ENCODE measurements at places on chromosomes 5 and 9.

DNA sequence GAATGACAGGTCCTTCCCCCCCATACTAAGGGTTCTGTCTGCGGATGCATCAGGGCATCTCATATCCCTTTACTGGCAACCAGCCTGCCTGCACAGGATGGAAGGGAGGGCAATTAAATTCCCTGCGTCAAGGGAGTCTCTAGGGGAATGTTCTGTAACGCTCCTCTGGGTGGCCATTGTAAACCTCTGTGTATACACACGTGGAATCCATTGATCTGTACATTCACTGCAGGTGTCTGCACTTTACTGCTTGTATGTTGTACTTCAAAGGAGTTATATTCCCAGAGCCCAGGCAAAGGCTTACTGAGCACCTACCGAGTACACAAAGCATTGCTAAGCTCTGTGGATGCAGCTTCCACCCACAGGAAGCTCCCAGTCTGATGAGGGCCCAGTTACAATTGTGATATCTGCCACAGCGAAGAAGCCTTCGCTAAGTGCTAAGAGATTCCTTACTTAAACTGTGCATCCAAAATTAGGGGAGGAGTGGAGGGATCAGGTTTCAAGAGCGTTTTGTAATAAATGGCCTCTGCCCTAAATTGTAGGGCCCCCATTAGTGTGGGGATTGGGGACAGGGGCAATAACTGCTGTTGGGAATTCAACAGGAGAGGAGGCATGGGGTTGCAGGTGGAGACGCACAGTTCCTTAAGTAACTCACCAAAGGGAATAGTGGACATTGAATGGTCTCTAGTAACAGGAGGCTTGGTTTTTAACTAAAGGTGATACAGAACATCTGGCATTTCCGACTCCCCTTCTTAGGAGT is 1.5 kb upstream of the RETREG1 start:
- no peak for DNase-seq

DNA sequence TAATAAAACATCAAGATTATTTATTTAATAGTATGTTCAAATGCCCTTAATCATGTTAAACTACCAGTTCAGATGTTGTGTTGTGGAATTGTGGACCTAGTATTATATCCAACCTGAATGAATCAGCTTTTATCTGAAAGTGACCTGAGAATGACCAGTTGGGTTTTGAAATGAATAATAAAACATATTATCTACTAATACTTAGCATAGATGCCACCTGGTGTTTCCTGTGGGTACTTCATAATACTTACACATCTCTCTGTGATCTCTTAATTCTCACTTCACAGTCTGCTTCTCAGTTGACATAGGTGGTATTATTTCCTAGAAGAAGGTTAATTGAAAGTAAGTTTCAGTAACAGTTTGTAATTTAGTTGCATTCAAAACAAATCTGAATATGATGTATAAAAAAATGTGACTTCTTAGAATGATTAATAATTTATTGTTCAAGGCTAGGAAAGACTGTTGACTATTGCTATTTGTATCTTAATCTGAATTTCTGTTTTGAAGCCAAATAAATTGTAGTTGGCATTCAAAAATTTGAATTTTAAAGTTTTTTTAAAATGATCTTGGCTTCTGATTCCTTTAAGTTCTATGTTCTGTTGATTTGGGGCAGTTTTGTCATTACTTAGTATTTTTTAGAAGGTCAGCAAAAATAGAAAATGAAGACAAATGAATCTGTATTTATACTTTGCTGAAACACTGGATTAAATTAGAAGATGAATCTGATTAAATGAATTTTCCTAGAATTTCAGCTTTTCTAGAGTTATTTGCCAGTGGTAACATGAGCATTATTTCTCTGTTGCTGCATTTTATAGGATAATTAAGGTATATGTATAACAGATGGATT is 48.2 kb downstream of the KIF2A start:
- no peak for DNase-seq

DNA sequence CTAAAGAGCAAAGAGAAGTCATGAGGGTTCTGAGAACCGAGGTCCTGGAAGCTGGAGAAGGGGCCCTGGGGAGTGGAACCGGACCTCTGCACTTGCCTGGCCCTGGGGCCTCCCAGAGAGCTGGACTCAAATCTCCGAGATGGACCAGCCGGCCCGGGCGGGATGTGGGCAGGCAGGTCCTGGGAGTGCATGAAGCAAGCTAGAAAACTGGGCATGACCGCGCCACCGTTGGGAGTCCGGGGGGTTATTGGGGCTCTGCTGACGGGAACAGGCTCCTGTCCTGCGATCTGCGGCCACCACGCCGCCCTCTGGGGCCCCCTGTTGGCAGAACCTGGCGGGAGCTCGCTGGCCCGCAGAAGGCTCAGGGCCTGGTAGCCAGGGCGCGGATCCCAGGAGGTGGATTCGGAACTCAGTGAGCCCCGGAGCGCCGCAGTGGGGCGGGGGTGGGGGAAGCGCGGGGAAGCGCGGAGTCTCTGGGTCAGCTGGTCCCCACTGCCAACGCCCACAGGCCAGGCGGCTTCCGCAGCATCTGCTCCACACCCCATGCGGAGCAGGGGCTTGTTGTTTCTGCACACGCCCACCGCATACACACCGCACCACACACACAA is 150.6 kb downstream of the ERCC6L2 start:
- no peak for DNase-seq

- no peak for DNase-seq
Observed at GRCh38 chr5:180135967-180136629, 64.5 kb upstream of the RNF130 start.

DNA sequence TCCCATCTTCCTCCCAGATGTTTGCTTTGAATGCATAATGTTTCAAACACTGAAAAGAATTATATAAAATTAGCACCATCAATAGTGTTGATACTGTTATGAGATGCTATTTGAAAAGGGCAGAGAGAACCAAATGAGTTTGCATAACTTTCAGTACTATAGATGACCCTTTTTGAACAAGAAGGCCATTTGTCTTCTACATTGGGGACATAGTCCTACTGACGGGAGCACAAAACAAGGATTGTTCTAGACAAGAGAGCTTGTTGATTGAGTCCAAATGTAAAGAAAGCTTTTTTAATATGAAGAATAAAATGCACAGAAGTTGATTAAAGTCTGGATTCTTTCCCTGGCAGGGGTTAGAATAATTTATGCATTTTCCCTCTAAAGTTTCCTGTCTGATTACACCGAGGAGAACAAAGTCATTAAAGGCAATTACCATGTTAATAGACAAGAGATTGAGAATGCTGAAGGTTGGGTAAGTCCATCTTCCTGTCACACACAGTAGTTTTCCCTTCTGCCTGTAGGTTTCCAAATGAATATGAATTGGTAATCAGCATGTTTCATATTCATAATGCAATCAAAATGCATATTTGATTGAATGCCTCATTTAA is 32.8 kb upstream of the ADCY2 start:
- DNase-seq: no peak

- no peak for DNase-seq
Observed at GRCh38 chr9:10127867-10128266, 484.9 kb downstream of the PTPRD start.

DNA sequence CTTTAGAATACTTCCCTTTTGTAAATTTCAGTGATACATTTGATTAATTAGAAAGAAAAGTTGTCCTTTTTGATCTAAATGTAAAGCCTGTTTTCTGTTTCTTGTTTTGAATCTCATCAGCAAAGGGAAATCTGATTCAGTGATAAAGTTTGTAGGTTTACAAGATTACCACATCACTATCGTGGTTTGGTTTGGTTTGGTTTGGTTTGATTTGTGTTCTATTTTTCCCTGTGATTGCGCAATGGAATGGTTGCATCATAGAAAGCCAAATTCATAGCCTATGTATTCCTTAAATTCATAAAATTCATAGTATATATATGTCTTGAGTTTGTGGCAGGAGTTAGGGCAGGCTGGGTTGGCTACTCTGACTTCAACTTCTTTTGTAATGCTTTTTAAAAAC is 15.2 kb downstream of the SRFBP1 start:
- no peak for DNase-seq

- no peak for DNase-seq
Observed at GRCh38 chr9:93218671-93219420, 34.9 kb downstream of the WNK2 start.

GRCh38 chr9:20940447-20941173 is 90.8 kb downstream of the HACD4 start:
- no peak for DNase-seq

GRCh38 chr5:24005384-24005783 is 498.0 kb downstream of the PRDM9 start:
- no peak for DNase-seq

DNA sequence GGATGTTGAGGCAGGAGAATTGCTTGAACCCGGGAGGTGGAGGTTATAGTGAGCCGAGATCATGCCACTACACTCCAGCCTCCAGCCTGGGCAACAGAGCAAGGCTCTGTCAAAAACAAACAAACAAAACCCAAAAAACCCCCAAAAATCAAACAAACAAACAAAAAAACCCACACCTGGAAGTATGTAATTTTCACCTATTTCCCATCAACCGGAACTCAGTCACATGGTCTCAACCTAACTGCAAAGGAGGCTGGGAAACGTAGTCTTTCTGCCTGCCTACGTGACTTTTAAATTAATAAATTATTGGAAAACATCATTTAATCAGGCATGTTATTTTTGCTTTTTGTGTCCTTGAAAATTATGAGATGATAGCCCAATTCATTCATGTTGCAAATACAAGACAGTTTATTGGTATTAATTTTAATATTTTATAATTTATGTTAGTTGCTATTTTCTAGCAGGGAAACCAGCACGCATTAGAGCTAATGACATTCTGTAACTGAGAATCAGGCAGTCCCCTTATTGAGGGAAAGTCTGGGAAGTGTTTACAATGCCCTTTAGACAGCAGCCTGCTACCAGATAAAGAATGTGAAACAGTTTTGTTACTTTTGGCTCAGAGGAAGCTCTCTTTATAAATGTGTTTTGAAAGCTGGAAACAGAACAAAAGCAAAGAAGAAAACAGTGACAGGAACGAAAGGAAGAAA is 110.3 kb downstream of the NXNL2 start:
- no peak for DNase-seq

GRCh38 chr5:55231919-55232270 is 1.5 kb downstream of the CCNO start:
- no peak for DNase-seq

DNA sequence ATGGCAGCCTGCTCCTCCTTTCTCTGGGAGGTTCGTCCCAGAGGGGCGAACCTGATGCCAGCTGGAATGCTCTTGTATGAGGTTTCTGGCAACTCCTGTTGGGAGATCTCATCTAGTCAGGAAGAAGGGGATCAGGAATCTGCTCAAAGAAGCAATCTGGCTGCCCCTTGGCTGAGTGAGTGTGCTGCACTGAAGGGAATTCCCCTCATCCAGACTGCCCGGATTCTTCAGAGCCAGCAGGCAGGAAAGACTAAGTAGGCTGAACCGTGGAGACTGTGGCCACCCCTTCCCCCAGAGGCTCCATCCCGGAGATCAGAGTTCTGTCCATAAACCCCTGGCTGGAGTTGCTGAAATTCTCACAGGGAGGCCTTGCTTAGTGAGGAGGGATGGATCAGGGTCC is 476.0 kb downstream of the CSNK1G3 start:
- DNase-seq: no peak

DNA sequence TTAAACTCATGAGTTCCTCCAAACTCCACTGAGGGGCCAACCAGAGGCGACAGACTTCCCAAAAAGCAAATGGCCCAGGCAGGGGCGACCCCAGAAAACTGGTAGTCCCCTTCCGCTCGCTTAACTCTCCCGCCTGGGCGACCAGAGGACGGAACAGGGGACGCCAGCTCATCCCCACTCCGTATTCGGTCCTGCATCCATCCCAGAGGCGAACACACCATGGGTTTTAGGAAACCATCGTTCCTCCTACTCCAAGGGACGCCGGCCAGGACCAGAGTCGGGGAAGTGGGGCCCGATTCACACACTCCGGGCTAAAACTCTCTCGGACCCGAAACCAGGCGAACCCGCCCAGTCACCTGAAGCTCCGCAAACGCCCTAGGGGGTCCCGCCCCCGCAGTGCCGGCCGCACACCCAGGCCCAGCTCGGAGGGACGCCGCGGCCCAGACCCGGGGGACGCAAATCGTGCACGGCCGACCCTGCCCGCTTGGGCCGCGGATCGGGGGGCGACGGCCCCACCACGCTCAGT is 478 bp downstream of the TEX10 start:
- DNase-seq: no peak

DNA sequence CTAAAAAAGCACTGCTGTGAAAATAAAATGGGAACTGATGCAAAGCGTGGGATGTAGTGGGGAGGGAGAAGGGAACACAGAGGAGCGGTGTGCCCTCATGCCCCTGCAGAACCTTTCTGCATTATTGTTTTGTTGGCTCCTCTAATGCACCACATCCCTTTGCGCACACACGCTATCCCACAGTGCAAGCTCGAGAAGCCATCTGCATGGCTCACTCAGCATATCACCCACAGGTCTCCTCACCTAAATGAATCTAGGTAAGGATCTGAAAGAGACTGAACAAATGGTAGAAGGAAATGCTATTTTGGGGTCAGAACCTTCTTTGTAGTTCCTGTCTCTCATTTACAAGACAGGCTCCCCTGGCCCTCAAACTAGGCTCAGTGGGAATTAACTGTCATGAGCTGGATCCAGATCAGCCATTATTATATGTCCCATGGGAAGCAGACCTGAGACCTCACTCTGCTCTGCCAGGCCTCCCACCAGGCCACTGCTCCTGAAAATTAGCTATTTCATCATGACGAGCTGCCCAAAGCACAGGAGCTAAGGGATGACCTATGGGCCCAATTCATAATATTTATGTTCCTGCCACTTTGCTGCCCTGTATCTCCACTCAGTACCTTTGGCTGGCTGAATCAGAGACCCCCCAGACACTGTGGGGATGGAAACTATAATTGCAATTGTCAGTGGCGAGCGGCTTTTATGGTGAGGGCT is 169.4 kb downstream of the SPOCK1 start:
- no peak for DNase-seq

DNA sequence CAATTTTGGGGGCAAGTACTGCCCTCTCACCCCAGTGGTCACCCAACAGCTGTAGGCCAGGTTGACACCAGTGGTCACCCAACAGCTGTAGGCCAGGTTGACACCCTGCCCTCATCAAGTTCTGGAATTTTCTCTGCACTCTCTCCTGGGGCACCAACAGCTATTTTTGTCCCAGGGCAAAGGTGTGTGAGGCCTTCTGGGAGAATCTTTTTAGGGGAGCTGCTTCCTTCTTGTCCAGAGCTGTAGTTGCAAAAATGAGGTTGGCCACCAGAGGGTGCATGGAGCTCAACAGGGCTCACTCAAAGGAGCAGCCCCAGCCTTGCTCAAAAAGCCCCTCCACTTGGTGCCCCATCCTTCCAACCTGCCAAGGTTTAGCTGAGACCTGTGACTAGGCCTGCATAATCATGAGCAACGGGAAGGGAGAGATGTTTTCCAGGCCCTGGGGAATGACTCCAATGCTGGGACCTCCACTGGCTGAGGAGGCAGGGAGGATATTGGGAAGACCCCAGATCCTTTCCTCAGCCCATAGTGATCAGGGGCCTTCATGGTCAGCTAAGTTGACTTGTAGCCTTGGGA is 10.6 kb upstream of the P4HA2 start:
- peak; percentile 36 for DNase-seq

GRCh38 chr5:31270396-31270795 is 76.9 kb downstream of the CDH6 start:
- no peak for DNase-seq

DNA sequence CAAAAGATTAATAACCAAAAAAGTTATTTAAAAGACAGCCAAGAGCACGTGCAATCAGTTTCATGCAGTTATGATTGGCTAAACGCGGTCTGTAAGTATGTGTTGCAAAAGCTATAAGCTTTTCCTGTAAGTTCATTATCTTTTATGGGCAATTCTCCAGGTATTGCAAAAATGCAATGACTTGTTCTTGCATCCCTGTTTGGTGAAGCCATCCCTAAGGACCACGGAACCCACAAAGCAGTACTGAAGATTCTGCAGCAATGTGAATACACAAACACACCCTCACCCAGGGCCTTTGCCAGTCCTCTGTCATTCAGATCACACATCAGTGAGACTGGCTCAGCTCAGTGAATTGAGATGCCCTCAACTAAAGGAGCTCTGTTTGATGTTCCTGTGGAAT is 11.4 kb downstream of the GCNT4 start:
- no peak for DNase-seq
